ENCODE measurements at places on chromosomes 1 and 21.

DNA sequence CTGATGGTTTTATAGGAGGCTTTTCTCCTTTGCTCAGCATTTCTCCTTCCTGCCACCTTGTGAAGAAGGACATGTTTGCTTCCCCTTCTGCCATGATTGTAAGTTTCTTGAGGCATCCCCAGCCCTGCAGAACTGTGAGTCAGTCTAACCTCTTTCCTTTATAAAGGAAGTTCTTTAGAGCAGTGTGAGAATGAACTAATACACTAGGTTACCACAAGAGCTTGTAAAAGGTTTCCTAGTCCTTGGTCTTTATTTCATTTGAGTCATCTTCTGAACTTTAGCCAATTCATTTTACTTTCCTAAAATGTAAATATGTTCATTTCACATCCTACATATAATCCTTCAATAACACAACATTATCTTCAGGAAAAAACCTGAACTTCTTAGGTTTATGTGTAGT is 365.3 kb downstream of the HHIPL2 start:
- DNase-seq: no peak

DNA sequence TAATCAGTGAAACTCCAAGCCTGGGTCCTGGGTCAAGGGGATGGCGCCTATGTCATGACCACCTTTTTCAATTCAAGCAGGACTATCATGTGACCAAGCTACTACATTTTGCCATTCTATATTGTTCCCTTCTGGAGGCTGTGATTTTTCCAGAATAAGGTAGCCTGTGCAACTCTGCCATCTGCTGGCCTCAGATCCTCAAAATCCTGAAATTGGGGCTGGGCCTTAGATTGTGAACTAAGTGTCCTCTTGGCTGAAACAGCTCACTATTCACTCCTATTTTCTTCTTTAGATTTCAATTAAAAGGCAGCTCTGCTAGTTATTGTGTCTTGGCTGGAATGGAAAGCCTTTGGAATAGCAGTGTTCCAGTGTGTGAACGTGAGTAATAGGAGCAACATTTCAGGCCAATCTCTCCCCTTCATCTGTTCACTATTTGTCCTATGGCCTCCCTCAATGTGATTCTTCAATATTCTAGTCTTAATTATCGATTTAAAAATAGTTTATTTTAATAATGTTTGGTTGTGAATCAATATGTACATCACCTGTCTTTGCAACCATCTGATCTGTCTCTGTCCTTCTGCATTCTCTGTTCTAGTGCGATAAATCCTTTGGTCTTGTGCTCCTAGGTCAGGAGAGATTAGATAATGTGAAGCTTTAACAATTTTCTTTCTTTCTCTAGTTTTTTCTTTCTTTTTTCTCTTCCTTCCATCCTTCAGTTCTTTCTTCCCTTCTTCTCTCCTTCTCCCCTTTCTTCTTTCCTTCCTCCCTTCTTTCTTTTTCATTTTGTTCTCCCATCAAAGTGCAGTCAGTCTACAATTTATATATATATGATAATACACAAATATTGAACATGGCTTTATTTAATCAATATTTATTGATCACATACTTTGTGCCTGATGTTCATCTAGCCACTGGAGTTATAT is 69.8 kb downstream of the CR1 start:
- no peak for DNase-seq

DNA sequence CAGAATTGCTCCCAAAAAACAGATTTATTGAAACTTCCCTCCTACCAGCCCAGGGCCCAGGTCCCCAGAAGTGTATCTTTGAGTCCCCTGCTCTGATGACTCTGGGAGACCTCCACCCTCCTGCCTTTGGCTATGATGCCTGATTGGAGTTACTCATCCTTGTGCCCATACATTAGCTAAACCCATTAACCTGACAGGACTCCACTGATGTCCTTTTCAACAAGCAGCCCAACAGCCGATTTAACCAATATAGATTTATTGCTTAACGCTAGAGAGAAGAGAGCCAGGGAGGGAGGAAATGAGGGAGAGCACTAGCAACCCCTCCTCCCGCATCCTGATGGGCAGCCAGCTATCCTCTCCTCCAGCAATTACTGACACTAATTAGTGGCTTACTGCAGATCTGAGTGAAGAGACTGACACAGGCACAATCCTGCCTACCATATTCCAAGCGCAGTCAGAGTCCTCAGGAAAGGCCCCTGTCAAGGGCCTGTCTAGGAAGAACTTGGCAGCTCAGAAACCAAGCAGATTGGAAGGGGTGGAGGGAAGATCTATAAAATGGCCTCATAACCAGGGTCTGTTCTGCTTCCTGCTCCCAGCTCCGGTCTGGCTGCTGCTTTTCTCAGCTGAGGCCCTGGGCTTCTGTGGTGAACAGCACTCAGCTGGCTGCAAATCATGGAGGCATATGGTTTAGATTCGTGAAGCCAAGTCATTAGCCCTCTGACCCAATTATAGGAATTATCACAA is 484.5 kb upstream of the DAB1 start:
- no peak for DNase-seq

DNA sequence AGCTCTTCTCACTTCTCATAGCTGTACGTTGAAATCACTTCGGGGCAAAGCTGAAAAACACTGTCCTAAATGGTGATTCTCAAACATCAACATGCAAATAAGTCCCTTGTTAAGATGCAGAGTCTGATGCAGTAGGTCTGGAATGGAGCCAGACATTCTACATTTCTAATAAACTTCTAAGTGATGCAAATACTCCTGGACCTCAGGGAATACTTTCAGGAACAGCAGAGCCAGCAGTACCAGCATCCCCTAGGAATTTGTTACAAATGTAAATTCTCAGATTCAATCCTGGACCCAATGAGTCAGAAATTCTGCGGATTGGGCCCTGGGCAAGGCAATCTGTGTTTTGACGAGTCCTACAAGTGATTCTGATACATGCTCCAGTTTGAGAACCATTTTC is 152.3 kb downstream of the PCNX2 start:
- DNase-seq: no peak

DNA sequence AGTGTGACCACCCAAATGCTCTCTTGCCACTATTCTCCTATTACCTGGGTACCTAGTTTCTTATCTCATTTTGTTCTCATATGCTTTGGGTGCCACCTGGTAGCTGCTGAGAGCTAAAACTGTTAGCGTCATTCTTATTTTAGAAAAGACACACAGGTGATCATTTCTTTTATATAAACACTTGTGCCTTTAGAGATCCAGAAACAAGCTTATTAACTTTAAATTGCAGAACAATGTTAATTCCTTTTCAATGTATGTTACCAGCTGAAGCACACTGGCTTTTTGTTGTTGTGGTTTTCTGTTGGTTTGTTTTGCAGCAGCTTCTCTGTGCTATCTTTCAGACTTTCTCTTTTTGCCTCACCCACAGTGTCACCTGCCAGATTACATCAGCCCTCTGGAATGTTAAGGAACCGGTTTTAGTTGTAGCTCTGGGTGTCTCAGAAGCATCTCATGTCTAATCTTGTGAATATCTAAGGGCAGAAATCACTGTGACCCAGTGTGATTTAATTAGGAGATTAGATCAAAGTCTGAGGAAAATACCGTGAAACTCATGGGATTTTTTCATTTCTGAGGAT is 43.4 kb upstream of the SLC19A2 start:
- DNase-seq: no peak

- DNase-seq: no peak
Measured at GRCh38 chr1:24659993-24660665, 17.0 kb downstream of the SRRM1 start.

GRCh38 chr1:157278383-157279137 is 140.4 kb upstream of the ETV3 start:
- no peak for DNase-seq

DNA sequence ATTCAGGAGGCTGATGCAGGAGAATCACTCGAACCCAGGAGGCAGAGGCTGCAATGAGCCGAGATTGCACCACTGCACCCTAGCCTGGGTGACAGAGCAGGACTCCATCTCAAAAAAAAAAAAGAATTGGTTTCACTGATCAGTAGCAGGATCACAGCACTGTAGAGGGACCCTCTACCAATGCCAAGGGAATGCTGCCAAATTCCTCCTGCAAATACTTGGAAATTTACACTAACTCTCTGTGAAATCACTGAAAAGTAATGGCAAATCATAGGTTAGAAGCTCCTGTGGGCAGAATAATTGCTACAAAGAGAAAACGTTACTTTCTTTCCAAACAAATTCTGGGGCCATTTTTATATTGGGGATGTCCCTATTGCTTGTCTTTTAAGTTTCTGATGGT is 6.7 kb upstream of the GPR25 start:
- DNase-seq: no peak

GRCh38 chr1:46489638-46490405 is at the start of gene DMBX1:
Gene DMBX1, plus strand, starts transcription at chr1:46489836. Its CDS starts 17,175 bp downstream, at chr1:46507011.
- no peak for DNase-seq

DNA sequence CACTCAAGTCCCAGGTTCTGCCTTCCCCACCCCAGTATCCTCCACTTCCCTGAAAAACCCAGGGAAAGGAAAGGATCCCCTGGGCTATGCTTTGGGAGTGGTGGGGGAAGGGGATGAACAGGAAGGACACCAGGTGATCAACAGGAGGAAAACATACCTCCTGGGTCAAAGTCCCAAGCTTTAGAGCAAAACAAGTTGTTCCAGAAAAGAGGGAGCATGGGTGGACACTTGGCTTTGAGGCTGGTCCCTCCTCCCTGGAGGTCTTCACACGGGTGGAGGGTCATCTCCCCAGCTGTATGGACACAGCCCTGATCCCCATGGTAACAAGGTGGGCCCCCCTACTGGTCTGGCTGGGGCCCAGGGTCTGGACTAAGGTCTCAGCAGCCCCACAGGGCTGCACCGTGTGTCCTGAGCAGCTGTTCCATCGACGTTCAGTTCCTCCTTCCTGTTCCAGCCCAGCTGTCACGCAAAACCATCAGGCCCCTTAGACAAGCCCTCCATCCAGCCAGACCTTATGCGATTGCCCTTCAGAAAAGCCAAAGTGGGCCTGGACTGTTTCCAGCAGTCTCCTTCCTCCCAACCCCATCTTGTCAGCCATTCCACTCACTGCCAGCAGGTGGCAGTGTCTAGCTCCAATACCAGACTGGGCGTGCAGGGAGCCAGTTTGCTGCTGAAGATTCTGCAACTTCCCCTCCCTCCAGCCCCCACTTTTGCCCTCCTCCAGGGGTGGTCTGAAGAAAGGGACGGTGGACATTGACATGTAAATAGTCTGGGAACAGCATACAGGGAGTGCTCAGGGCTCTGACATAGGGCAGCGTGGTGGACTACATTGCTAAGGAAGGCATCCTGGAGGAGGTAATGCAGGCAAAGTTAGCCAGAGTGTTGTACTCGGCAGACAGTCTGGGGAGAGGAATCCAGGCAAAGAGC is 2.9 kb upstream of the PDZK1IP1 start:
- peak; percentile 17 for DNase-seq

GRCh38 chr1:92817986-92818764 is 13.7 kb upstream of the RPL5 start:
- DNase-seq: no peak

- no peak for DNase-seq
Measured at GRCh38 chr1:31663622-31664452, 19.2 kb upstream of the PEF1 start.

GRCh38 chr1:171226747-171227370 is 21.4 kb upstream of the FMO1 start:
- DNase-seq: peak; percentile 52

DNA sequence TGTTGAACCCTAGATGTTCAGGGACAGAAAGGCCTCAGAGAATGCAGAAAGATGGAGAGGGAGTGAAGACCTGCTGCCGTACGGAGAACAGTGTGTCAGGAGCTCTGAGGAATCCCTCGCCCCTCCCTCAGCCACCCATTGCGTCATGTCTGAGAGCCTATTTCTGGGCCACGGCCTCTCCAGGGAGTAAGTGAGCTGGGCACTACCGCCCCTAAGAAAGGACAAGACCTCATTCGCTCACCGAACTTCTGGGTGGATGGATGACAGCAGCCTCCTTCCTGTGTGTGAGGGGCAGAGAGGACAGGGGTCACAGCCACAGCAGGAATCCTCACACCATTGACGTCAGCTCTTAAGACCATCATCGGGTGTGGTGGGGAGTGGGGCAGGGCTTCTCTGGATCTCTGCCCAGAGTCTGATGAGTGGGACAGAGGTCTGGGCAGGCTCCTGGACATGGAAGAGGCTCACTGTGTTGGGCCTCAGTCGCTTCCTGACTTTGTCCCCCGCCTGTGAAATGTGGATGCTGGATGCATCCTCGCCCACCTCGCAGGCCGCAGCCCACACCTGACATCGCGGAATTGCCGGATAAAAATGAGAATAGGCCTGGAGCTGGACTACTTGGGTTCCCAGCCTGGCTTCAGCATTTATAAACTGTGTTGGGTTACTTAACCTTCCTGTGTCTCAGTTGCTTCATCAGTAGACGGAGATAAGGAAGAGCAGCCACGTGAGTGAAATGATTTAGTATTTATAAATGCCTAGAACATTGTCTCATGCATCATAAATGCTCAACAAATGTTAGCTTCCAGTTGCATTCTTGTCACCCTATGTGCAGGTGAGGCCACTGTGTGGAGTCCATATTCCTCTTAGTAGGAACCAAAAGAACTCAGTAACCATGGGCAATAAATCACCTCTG is 238.6 kb downstream of the TRABD2B start:
- no peak for DNase-seq

DNA sequence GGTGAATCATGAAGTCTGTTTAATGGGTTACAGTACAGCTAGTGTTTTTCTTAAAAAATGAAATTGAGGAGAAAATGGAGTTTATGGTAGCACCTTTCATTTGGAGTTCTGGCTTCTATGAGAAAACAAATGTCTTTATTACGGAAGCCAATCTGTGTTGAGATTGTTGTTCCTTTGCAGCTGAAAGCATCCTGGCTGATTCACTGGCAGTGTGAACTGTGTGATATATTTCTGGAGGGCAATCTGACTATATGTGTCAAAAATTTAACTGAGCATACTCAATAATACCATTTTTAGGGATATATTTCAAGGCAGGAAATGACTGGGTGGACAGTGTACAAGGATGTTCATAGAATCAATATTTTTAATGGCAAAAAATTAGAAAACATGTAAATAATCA is 46.6 kb upstream of the LYST start:
- no peak for DNase-seq

DNA sequence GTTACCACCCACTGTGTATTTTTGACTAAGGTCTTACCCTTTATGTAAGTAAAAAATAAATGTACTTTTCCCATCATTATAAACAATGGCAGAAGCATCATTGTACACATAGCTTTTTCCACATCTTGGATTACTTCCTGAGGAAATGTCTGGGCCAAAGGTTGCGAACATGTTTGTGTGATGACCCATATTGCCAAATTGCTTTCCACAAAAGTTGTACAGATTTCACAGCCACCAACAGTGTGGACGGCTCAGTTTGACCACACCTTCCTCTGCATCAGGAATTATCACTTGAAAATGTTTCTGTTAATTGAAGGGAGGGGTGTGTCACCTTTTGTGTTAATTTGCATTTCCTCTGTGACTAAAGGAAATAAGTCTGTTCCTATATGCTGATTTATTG is 25.7 kb downstream of the AKNAD1 start:
- DNase-seq: no peak

DNA sequence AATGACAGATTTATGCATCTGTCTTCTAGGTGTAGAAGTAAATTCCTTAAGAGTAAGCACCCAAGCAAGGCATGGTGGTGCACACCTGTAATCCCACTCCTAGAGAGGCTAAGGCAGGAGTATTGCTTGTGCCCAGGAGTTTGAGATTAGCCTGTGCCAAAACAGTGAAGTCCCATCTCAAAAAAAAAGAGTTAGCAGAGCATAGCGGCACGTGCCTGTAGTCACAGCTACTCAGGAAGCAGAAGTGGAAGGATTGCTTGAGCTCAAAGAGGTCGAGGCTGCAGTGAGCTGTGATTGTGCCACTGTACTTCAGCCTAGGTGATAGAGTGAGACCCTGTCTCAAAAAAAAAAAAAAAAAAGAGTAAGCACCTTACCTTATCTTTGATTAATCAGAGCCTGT is 15.1 kb upstream of the TIPRL start:
- no peak for DNase-seq

- no peak for DNase-seq
Measured at GRCh38 chr1:234607109-234608024, 2.6 kb downstream of the IRF2BP2 start.

Data from fibroblast of skin of left biceps (primary cell).